CD4-positive, alpha-beta T cell treated with Interleukin-4 for 1 hour (primary cell): ENCODE measurements at places on chromosomes 2 and 18.

DNA sequence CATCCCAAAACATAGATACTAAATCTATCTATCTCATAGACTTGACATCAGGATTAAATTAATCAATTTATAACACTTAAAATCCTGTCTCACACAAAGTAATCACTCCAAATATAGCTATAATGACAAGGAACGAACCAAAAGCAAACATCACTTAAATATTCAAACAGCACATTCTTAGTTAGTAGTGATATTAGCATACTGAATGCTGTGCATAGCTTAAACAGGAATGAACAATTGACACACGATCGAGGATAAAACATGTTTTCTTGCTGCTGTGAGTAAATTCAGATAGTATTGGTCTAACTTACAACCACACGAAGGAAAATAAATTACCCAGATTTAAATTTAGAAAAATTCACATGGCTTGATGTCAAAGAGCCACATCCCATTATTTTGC lies 58.9 kb upstream of the SNTG2 start:
- DNase-seq: no peak

DNA sequence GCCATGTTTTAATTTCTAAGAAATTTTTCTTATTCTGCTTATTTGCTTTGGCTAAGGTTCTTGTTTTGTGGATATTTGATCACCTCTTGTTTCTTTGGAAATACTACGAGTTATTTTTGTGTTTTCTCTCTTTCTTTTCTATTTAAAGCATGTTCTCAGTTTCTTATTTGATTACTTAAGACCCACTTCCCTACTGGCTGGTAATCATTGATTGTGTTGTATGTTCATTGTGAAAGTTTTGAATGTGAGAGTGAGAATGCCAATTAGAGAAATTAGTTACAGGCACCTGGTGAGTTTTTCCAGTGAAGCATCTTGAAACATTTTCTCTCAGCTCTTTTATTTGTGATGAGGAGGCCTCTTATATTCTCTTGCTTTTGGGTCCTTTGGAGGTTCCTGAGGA lies 226.7 kb upstream of the MC4R start:
- DNase-seq: no peak

GRCh38 chr18:7879717-7880116 lies 312.6 kb downstream of the PTPRM start:
- no peak for DNase-seq

GRCh38 chr18:42670860-42671259 lies 444.6 kb downstream of the RIT2 start:
- no peak for DNase-seq
